SK-N-MC (cell line): ENCODE measurements at places on chromosomes 3 and 15.

GRCh38 chr3:58691997-58692396 is 25.4 kb upstream of the FAM3D start:
- DNase-seq: no peak

- no peak for DNase-seq
These were observed 2.1 kb downstream of the TNK2 start for GRCh38 chr3:195905970-195906864.

GRCh38 chr15:28942571-28942970 is 56.8 kb downstream of the APBA2 start:
- no peak for DNase-seq

DNA sequence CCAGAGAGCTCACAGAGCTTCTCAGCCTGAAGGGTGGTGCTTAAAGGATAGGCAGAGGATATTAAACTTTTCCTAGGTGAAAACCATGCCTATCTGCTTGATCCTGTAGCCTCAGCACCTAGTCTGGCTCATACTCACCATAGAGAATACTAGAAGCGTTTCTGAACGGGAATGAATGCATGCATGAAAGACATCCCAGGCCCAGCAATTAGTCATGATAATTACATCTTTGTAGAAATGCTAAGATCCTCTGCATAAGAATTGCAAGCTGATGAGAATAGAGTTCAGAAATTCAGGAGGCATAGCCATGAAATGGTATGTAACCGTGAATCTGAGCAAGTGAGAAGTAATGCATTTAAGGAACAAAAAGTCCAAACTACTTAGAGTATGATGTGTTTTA is 5.9 kb upstream of the TMEM108 start:
- no peak for DNase-seq

DNA sequence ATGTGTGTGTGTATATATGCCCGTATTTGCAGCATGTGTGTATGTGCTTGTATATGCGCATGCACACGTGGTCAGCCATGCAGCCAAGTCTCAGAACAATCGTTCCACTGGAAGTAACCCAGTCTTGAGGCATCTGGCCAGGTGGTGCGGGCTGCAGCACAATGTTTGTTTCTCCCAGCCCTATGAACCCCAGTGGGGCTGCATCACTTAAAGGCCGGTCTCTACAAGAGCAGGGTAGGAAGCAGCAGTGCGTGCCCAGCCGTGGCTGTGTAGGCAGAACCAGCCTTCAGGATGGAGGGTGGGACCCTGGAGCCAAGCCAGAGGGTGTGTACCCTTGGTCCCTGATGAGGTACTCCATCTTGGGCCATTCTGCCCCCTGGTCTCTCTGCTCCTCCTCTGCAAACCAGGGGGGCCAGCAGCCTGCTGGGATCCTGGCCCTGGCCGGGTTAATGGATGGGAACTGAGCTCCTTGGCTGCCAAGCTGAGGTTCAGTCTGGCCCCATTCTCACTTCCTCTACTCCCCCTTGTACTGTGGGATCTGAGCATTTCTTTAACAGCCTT is 11.8 kb downstream of the KLF13 start:
- no peak for DNase-seq

DNA sequence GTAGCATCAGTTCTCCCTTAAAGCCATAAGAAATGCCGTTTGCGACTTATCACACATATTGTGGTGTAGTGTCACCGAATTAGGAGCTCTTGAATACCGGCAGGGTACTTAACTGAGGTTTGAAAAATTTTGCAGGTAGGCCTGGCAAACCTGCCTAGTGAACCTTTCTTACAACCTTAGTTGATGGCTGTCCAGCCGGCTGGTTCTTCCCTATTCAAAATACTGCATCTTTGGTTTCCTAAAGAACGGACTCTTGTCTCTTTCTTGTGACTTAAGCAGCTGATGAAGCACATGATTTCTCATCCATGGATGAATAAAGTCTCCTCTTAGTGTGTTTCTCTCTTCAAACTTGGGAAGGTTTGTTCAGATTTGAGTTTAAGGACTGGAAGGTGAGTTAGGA is 1.5 kb downstream of the RAB7A start:
- no peak for DNase-seq

GRCh38 chr3:188205992-188206416 is 52.0 kb downstream of the LPP start:
- no peak for DNase-seq

DNA sequence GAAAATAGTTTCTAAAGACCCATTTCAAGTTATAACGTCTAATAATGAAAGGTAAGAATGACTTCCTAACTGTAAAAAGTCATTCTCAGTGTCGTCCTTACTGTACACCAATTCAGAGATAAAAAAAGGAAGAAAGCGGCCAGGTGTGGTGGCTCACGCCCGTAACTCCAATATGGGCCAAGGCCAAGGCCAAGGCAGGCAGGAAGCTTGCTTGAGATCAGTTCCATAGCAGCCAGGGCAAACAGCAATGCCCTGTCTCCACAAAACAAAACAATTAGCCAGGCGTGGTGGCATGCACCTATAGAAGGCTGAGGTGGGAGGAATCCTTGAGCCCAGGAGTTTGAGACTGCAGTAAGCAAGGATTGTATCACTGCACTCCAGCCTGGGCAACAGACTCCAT is 31.9 kb downstream of the UBXN7 start:
- no peak for DNase-seq

DNA sequence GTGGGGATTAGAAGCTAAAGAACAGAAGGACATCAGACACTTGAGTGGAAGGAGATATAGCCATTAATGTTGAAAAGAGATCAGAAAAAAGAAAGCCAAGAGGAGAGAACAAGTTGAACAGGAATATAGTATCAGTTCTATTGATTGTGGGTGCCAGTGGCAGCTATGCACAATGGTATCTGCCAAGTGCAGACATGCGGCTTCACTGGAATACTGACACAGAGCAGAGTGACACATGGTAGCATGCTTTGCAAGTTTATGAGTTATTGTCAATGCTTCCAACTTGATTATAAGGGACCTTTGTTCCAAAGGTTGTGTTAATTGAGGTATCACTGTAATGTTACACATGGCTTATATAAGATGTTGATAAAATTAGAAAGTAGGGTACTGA is 42.0 kb upstream of the TP63 start:
- DNase-seq: no peak

GRCh38 chr3:20772869-20773268 is 586.9 kb upstream of the SGO1 start:
- no peak for DNase-seq

- DNase-seq: no peak
These were observed 205.4 kb downstream of the PDZRN3 start for GRCh38 chr3:73419179-73419803.

DNA sequence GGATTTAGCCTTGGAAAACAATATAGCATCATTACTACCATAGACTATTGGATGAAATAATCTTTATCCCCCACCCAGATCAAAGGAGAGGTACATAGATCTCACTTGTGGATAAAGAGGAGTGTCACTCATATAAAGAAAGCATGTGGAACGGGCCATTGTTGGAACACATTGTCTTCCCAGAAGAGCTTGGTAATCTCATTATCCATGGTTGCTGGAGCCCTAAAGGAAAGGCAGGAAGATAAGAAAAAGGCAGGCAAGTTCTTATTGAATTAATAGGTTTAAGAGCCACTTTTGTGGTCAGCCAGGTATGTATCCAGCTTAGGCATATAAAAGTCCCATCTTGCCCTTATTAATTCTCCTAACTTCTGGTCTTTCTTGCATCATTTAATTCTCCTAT is 659.1 kb downstream of the GRM7 start:
- no peak for DNase-seq

GRCh38 chr3:43755516-43756200 is 64.9 kb downstream of the ABHD5 start:
- no peak for DNase-seq

DNA sequence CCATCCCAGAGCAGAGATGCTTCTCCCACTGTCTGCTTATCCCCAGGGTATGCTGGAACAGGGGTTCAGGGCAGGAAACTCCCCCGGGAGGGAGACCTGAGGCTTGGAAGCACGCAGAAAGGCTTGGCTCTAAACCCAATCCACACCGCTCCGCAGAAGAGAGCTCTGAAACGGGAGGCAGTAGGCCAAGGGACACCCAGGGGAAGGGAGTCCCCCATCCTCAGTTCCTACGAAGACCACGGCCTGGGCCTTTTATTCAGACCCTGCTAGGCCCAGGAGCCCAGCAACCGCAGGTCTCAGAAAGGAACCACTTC is 1.8 kb upstream of the HAPLN3 start:
- DNase-seq: no peak

GRCh38 chr3:104646196-104646595 is 720.5 kb upstream of the ALCAM start:
- DNase-seq: no peak

GRCh38 chr15:71810256-71811035 is at the start of gene NR2E3:
TSS of gene NR2E3 (plus strand) at chr15:71810554. CDS start at chr15:71810744, 190 bp downstream.
- no peak for DNase-seq

GRCh38 chr3:102269406-102269805 is 165.4 kb upstream of the ZPLD1 start:
- DNase-seq: no peak

DNA sequence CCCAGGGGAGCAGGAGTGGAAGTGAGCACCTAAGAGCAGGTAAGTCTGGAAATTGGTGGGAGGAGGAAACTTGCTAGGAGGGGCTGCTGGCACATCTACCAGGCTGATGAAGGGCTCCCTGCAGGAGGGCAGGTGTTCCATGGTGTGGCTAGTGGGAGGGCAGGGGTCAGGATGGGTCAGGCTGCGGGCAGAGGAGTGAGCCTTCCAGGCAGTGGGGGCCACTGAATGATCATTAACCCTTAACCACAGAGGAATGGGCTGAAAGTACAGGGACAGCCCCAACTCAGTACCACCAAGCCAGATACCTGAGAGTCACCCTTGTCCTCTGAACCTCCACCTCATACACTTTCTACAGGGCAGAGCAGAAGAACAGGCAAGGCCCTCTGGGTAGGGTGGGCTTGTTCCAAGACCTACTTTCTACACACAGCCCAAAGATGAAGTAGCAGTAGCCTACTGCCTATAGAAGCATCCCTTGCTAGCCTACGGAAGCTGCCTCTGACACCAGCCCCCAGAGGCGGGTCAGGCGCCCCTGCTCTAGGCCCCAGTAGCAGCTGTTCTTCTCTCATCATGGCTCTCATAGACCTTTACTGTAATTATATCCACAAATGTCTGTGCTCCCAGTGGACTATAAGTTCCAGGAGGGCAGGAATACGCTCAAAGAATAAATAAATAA is 4.6 kb downstream of the RAB6B start:
- DNase-seq: no peak

- no peak for DNase-seq
These were observed 51.9 kb downstream of the TBL1XR1 start for GRCh38 chr3:177145381-177145780.

- no peak for DNase-seq
These were observed 30.6 kb downstream of the ABCC5 start for GRCh38 chr3:183987000-183987600.

- DNase-seq: no peak
These were observed 605.0 kb upstream of the CBLB start for GRCh38 chr3:106473576-106474475.

- DNase-seq: no peak
These were observed 137.6 kb upstream of the CMC1 start for GRCh38 chr3:28103861-28104260.

GRCh38 chr3:141476033-141476432 is 10.8 kb upstream of the RASA2 start:
- DNase-seq: no peak

DNA sequence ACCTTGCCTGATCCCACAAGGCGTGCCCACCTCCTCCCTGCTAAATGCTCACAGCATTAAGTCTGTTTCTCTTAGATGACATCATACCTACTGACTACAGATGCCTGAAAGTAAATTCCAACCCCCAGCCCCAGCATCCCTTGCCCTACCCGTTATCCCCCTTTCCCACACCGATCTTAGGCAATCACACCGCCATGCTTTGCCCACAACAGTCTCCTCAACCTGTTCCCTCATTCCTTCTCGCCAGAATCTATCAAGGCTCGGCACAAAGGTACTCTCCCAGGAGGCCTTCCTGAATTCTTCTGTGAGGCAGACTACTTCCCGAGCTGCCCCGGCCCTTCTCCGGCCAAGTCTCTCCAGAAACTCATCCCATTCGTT is 789 bp upstream of the SEC61A1 start:
- DNase-seq: no peak
